GM23248 (cell line): ENCODE measurements at places on chromosomes 16 and 17. TPM values are rescaled to one million over a fixed set of nuclear protein-coding genes. Genes with fewer than 3 reads are reported as not detected.
A peak's percentile ranks its signal among the peaks of the same experiment; 100 is the strongest.

GRCh38 chr16:16850274-16850673 is 471.3 kb downstream of the NPIPA7 start:
- H3K36me3 ChIP-seq: no peaks in the 10 kb centered on the region
- H3K27me3 ChIP-seq: no peaks in the 10 kb centered on the region; the same call in 1 of the 2 replicates
- H3K27ac ChIP-seq: no peak overlapping the region
- H3K4me3 ChIP-seq: no peak overlapping the region
- no peaks in the 10 kb centered on the region for H3K4me1 ChIP-seq

GRCh38 chr17:42340691-42341127 is 47.5 kb downstream of the STAT3 start:
- H3K4me1 ChIP-seq: peaks cover 15% of the 10 kb centered on the region
- DNase-seq: peak; percentile 20

DNA sequence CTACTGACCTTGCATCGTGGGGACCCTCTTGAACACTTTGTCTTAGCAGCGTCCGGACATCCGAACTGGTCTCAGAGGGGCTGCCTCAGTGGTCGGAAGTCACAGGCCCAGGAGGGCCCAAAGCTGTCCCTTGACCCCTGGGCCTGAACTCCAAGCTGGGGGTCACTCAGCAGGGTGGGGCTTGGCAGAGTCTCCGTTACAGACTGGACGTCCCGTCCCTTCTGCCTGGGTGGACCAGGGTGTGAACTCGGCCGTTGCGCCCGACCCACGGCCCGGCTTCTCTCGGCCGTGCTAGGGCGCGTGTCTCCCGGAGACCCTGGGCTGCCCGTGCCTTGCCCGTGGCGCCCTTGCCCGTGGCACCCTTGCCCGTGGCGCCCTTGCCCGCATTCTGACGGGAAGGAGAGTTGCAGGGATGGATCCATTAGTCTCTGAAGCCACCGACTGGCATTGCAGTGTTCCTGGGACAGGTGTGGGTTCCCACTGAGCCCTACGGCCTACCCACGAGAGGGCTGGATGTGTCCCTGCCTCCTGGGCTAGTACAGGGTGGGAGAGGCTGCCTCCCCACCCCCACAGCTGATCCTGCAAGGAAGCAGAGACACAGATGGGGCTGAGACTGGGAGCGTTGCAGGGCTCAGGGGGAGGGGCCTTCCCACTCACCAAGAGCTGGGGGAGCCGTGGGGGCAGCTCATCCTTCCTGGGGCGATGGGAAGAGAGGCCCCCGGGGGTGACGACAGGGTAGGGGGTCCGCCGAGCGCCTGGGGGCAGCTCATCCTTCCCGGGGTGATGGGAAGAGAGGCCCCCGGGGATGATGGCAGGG is 4.9 kb downstream of the CACNA1H start:
- H3K4me3 ChIP-seq: no peak overlapping the region
- H3K27me3 ChIP-seq: peaks cover 12% of the 10 kb centered on the region
- no peaks in the 10 kb centered on the region for H3K36me3 ChIP-seq
- H3K27ac ChIP-seq: no peak overlapping the region

- H3K27ac ChIP-seq: no peak overlapping the region
- no peaks in the 10 kb centered on the region for H3K36me3 ChIP-seq
- H3K4me1 ChIP-seq: peaks cover 4% of the 10 kb centered on the region; the same call in 1 of the 2 replicates
- no peak overlapping the region for H3K4me3 ChIP-seq
- H3K27me3 ChIP-seq: no peaks in the 10 kb centered on the region; the same call in none of the 2 replicates
These were observed 9.9 kb upstream of the CES3 start for GRCh38 chr16:66950971-66951790.

GRCh38 chr16:84495506-84495905 is 9.0 kb downstream of the MEAK7 start:
- H3K27ac ChIP-seq: no peak overlapping the region
- H3K36me3 ChIP-seq: peaks cover 75% of the 10 kb centered on the region
- no peaks in the 10 kb centered on the region for H3K27me3 ChIP-seq

GRCh38 chr16:75138636-75139035 is 9.7 kb upstream of the ZFP1 start:
- peak; percentile 9 for DNase-seq
- H3K4me1 ChIP-seq: no peaks in the 10 kb centered on the region
- no peaks in the 10 kb centered on the region for H3K27me3 ChIP-seq
- no peak overlapping the region for H3K27ac ChIP-seq
- H3K36me3 ChIP-seq: no peaks in the 10 kb centered on the region

GRCh38 chr17:5870231-5870953 is 199.8 kb upstream of the WSCD1 start:
- H3K4me1 ChIP-seq: no peaks in the 10 kb centered on the region
- H3K27ac ChIP-seq: no peak overlapping the region
- no peaks in the 10 kb centered on the region for H3K36me3 ChIP-seq
- H3K27me3 ChIP-seq: no peaks in the 10 kb centered on the region

DNA sequence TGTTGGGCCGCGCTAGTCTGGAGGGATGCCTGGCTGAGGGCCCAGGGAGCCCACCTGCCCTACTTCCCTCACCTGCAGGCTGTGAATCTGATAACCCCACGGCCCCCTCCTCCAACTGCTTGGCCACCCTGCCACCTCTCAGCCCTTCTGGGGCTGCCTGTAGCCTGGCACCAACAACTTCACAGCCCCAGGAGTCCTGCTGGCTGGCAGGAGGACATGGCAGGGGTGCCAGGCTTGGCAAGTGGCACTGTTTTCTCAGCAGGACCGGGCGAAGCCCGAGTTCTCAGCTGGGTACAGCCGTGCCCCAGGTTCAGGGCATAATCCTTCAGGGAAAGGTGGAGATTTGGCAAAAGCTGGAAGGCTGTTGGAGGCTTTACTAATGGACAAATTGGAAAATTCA is 129.6 kb downstream of the CMIP start:
- H3K4me1 ChIP-seq: peaks cover 2% of the 10 kb centered on the region; the same call in 1 of the 2 replicates
- H3K27ac ChIP-seq: no peak overlapping the region
- DNase-seq: no peak
- no peaks in the 10 kb centered on the region for H3K27me3 ChIP-seq

GRCh38 chr17:68161644-68162428 is 86.0 kb upstream of the AMZ2 start:
- peak; percentile 16 for DNase-seq
- peaks cover 4% of the 10 kb centered on the region; the same call in 1 of the 2 replicates for H3K27me3 ChIP-seq
- no peaks in the 10 kb centered on the region for H3K36me3 ChIP-seq
- H3K4me3 ChIP-seq: no peak overlapping the region
- no peaks in the 10 kb centered on the region; the same call in 1 of the 2 replicates for H3K4me1 ChIP-seq
- no peak overlapping the region for H3K27ac ChIP-seq

DNA sequence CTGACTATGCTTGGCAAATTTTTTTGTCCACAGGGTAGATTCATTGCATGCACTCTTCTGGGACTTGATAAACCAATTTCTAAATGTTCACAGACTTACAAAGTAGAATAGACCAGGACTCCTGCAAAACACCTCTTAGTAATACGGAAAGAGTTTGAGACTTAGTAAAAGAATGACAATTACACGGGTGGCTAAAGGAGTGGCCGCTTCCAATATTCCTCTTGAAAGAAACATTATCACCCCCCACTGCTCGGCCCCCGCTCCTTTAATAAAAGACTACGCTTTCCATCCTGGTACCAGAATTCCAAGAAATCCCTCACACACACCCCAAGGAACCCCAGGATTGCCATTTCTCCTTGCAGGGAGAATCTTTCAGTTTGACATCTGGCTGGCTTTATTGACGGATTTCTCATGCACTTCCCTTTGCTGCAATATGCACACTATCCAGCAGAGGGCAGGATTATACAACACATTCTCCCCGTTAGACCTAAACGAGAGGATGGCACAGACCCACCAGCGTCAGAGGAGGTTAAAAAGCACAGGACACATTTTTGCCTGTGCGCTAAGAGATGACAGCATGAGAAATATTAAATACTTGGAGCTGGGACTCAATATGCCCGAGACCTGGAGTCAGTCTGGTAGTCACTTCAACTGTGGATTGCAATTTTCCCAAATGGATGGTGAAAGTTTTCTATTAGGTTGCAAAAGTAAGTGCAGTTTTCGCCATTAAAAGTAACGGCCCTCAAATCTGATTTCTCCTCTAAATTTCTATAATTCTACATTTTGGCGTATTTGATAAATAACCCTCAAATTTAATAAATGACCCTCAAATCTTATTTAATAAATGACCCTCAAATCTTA is 46.6 kb upstream of the NUDT7 start:
- no peaks in the 10 kb centered on the region for H3K36me3 ChIP-seq
- H3K4me3 ChIP-seq: peak overlapping the region; percentile 17; the same call in 1 of the 2 replicates
- 0 out of 2 replicates have a peak overlapping the region, but pooled peaks have one; percentile 4 for H3K27ac ChIP-seq
- DNase-seq: peak; percentile 81
- H3K4me1 ChIP-seq: peaks cover 13% of the 10 kb centered on the region

- no peak overlapping the region for H3K27ac ChIP-seq
- no peaks in the 10 kb centered on the region for H3K36me3 ChIP-seq
- H3K4me3 ChIP-seq: peak overlapping the region; percentile 89
- peaks cover 14% of the 10 kb centered on the region for H3K4me1 ChIP-seq
- DNase-seq: peak; percentile 64
These were observed 821 bp downstream of the SOCS7 start for GRCh38 chr17:38352245-38353085.

DNA sequence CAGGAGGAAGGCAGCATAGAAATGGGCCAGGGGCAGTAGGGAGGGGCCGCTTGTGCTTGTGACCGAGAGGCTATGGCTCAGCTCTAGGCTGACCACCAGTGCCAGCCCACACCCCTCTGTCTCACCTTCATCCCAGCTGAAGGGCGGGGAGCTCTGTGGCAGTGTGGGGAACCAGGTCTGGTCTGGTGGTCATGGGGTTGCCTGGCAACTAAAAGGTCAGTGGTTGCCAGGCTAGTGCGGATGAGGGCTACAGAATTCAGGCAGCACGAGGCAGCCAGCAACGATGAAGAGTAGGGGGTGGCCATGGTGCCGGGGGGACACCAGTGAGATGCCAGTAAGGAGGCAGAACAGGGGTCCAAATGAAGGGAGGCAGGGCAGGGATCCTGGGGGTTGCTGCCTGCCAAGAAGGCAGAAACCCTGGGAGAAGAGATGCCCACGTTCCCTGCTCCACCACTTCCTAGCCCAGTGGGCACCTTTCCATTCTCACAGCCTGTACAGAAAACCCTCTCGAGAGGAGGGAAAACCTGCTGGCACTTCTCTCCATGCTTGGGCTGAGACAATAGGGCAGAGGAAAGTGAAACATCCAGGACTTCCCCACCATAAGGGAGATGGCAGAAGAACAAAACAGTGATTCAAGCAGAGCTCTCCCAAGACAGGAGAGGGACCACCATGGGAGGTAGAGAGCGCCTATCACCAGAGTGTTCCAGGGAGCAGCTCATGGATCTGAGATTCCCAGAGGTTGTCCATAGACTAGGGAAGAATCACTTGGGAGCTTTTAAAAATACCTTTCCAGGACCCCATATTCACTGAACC is 39.7 kb downstream of the SRCIN1 start:
- no peaks in the 10 kb centered on the region for H3K36me3 ChIP-seq
- no peak for DNase-seq
- H3K4me3 ChIP-seq: no peak overlapping the region
- H3K27me3 ChIP-seq: peaks cover 28% of the 10 kb centered on the region

GRCh38 chr17:69223809-69224208 is 4.8 kb downstream of the ABCA10 start:
- H3K36me3 ChIP-seq: no peaks in the 10 kb centered on the region
- H3K4me1 ChIP-seq: peaks cover 9% of the 10 kb centered on the region; the same call in 1 of the 2 replicates
- H3K27me3 ChIP-seq: no peaks in the 10 kb centered on the region
- DNase-seq: peak; percentile 19
- no peak overlapping the region for H3K4me3 ChIP-seq

DNA sequence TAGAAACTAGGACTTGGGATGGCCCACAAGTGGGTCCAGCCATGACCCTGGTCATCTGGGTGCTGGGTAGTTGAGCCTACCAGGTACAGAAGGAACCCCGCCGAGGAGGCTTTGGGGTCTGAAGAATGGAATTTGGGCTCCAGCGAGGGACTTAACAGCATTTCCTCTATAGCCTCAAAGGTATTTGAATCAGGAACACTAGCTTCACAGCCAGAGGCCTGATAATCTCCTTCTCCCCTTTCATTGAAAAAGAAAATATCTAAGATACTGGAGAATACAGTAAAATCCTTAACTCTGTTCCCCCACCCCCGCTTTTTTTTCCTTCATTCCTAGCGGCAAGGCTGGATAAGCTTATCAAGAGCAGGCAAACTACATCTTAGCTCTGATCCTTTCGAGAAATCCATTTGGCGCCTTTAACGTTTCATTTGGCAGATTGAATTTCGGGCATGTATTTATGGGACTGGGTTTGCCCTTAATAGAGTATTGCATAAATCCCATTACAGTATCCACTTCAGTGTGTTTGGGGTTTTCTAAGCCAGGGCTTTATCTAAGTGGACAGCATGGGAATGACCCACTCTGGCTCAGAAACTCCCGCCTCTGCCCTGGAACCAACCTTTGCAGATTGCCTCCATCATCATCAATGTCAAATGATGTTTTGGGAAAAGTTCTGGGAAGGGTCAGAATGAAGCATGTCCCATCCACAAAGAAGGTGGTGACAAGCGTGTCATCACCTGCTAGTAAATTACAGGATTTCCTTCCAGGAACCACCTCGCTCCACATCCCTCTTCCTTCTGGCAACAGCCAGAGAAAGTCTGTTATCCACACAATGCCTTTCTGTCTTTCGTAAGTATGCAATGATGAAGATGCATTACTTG is 36.9 kb downstream of the XYLT1 start:
- peaks cover 19% of the 10 kb centered on the region for H3K4me1 ChIP-seq
- no peaks in the 10 kb centered on the region for H3K27me3 ChIP-seq
- 0 out of 2 replicates have a peak overlapping the region, but pooled peaks have one; percentile 14 for H3K27ac ChIP-seq
- no peak overlapping the region for H3K4me3 ChIP-seq

- DNase-seq: peak; percentile 26
- H3K4me1 ChIP-seq: peaks cover 21% of the 10 kb centered on the region
- no peak overlapping the region for H3K27ac ChIP-seq
- peaks cover 15% of the 10 kb centered on the region; the same call in 1 of the 2 replicates for H3K36me3 ChIP-seq
These were observed 48.3 kb downstream of the ARHGAP23 start for GRCh38 chr17:38476549-38476948.

- H3K4me3 ChIP-seq: no peak overlapping the region
- H3K27me3 ChIP-seq: peaks cover 9% of the 10 kb centered on the region
- H3K27ac ChIP-seq: no peak overlapping the region
- H3K36me3 ChIP-seq: no peaks in the 10 kb centered on the region
These were observed 19.9 kb downstream of the TLE7 start for GRCh38 chr16:71421911-71422310.

- peaks cover 16% of the 10 kb centered on the region for H3K4me1 ChIP-seq
- DNase-seq: no peak
- H3K27me3 ChIP-seq: no peaks in the 10 kb centered on the region
- H3K4me3 ChIP-seq: no peak overlapping the region
These were observed 103.9 kb downstream of the OR1D5 start for GRCh38 chr17:2959371-2960130.

GRCh38 chr16:80968386-80969113 is 38.1 kb downstream of the CMC2 start:
- no peaks in the 10 kb centered on the region for H3K4me1 ChIP-seq
- H3K36me3 ChIP-seq: no peaks in the 10 kb centered on the region
- DNase-seq: peak; percentile 68
- H3K27me3 ChIP-seq: no peaks in the 10 kb centered on the region

GRCh38 chr16:67243481-67243880 is 3.8 kb downstream of the FHOD1 start:
- peak overlapping the region; percentile 94 for H3K27ac ChIP-seq
- no peaks in the 10 kb centered on the region for H3K36me3 ChIP-seq
- no peaks in the 10 kb centered on the region for H3K27me3 ChIP-seq

GRCh38 chr17:59530531-59530930 is 34.9 kb upstream of the DHX40 start:
- no peaks in the 10 kb centered on the region for H3K4me1 ChIP-seq
- no peak overlapping the region for H3K4me3 ChIP-seq
- no peak overlapping the region for H3K27ac ChIP-seq
- DNase-seq: no peak

The TEPSIN gene
- total RNA-seq: 16.1 and 24.4 TPM in 2 replicates

The HOXB7 gene
- 7.1 and 11.1 TPM in 2 replicates for total RNA-seq

The SPATA22 gene
- not detected in 2 replicates for total RNA-seq

The ATP1B2 gene
- total RNA-seq: not detected in 2 replicates

The GLIS2 gene
- 2.9 and 3.2 TPM in 2 replicates for total RNA-seq

The NPIPB6 gene
- total RNA-seq: 0.32 TPM in 1 of 2 replicates, not detected in the other

The CARD14 gene
- total RNA-seq: not detected in 2 replicates

The C16orf46 gene
- 1.3 TPM in 1 of 2 replicates, not detected in the other for total RNA-seq
